Kidney (tissue), 22 donors: ENCODE measurements at places on chromosomes 3 and 15. TPM values are rescaled to one million over a fixed set of nuclear protein-coding genes. Genes with fewer than 3 reads are reported as not detected.

VEPH1 gene
- 17.8 TPM for total RNA-seq

DNA sequence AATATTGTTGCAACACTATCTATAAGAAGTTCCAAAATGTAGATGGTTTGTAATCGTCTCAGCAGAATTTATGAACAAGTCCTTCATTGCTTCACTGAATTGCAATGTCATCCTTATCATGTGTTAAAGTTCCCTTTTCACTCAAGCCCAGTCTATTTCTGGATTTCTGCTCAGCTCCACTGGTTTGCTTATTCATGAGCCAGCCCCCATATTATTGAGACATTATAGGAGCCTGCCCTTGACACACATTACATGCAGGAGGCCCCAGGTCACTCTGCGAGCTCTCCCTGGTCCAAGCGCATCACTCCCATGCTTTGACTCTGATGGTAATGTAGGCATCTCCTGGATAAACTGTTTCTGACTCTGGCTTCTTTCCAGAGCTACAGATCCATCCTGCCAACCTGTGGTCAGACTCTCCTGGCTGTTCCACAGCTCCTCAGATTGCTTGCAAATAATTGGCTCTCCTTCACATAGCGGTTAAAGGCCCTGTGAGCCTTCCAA lies 56.9 kb downstream of the ABTB1 start:
- no peaks in the 10 kb centered on the region for H3K27me3 ChIP-seq
- no peak overlapping the region for H3K4me3 ChIP-seq
- H3K36me3 ChIP-seq: no peaks in the 10 kb centered on the region

DNA sequence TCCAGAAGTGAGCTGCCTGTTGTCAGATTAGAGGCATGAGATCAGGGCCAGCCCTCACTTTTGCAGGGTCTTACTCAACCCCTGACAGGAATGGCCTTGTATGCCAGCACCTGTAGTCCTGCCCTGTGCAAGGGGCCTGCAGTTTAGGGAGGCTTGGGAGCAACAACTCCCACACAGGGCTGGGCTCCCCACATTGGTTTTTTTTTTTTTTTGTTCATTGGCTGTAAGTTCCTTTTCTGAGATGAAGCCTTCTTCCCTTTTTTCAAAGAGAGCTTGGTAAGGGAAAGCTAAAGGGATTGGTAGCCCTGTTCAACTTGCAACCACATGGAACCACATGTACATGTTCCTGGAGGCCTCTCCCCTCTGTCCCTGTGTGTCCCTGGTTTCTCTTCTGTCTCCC lies 46.4 kb downstream of the TNFAIP8L3 start:
- H3K4me1 ChIP-seq: peaks cover 6% of the 10 kb centered on the region
- H3K27ac ChIP-seq: no peak overlapping the region
- no peak overlapping the region for H3K4me3 ChIP-seq
- DNase-seq: no peak
- no peaks in the 10 kb centered on the region for H3K36me3 ChIP-seq
- no peaks in the 10 kb centered on the region for H3K27me3 ChIP-seq

DNA sequence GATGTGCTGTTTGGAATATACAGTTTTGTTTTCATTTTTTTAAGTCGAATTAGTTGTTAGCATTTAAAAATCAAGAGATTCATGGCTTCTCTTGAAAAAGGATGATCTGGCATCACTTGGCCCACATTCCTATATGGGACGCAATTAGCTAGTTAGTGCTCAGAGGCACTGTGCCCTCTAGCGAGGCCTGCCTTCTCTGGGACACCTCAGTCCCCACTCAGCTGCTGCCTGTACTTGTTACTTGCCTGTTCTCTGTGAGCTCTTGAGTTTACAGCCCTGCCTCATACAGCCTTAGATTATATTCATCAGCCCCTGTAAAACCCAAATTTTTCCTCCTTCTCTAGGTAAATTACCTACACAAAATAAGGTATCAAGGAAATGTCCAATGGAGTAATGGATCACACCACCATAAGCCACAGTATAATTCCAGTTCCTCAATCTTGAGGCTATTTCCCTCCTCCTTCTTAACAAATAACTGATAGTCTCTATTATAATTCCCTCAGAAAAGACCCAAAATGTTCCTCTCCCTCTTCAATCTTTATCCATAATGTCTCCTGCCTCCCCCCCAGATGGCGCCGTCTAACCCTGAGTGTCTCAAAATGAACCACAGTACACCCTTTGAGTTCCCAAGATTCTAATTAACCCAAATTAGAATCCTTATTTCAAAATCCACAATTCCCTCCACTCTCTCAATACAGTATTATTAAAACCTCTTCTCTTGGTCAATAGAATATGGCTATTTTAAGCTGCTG lies 2.7 kb downstream of the ZMAT3 start:
- no peak for DNase-seq
- peaks cover 8% of the 10 kb centered on the region for H3K36me3 ChIP-seq
- H3K4me1 ChIP-seq: no peaks in the 10 kb centered on the region
- H3K4me3 ChIP-seq: no peak overlapping the region
- H3K27ac ChIP-seq: no peak overlapping the region
- no peaks in the 10 kb centered on the region for H3K27me3 ChIP-seq

FILIP1L gene
- 25.5 TPM for total RNA-seq

C2CD4A gene
- 5.3 TPM for total RNA-seq

SENP7 gene
- 28.7 TPM for total RNA-seq

DNA sequence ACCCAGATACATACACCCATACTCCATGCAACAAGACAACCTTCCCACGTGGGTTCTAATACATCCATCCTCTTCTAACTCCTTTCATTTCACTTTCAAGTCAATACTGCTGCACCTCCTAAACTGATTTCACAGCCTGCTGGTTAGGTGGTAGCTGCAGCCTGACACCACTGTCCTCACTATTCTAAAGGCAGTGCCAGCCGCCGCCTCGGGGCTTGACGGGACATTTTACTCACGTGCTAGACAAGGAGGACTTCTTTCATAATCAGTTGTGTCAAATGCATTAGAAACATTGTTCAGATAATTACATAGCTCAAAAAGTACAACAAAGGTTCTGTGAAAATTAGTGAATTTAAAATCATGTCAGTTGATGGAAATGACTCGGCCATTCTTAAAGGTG lies 6.3 kb downstream of the UROC1 start:
- H3K36me3 ChIP-seq: no peaks in the 10 kb centered on the region
- no peak overlapping the region for H3K27ac ChIP-seq
- no peaks in the 10 kb centered on the region for H3K4me1 ChIP-seq
- H3K27me3 ChIP-seq: no peaks in the 10 kb centered on the region
- H3K4me3 ChIP-seq: no peak overlapping the region
